ENCODE measurements at places on chromosomes 7 and 10.

- no peak for DNase-seq
Observed at GRCh38 chr7:159118623-159119022, 26.0 kb downstream of the VIPR2 start.

DNA sequence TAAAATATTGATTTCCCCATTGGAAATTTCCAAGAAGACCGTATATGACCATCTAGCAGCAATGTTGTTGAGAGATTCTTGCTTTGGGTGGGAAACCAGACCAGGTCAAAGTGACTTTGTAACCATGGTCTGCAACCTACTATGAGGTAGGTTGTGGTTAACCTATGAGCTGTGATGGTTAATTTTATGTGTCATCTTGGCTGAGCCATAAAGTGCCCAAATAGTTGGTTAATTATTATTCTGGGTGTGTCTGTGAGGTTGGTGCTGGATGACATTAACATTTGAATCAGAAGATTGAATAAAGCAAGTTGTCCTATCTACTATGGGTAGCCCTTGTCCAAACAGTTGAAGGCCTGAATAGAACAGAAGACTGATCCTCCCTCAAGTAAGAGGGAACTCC lies 18.3 kb upstream of the RALA start:
- DNase-seq = no peak

DNA sequence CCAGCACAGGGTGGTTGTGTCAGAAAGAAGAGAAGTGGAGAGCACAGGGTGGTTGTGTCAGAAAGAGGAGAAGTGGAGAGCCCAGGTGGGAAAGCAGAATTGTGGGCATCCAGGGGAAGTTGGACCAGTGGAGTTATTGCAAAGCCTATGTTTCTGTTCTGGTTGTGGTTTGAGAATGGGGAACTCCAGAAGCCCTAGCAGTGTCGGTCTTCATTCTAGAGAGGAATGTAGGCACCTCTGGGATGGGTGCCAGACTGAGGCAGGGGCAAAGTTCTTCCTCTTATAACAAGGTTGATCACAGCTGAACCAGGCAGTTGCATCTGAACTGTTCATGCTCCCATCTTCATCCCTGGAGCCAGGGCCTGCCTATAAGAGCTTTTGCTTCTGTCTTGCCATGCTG lies 954 bp downstream of the FSCN3 start:
- peak; percentile 42 for DNase-seq

- no peak for DNase-seq
Observed at GRCh38 chr10:78952686-78953085, 116.1 kb upstream of the ZMIZ1 start.

- no peak for DNase-seq
Observed at GRCh38 chr7:149868623-149869290, 5.0 kb upstream of the ATP6V0E2 start.

GRCh38 chr7:98133181-98133580 lies 26.5 kb downstream of the LMTK2 start:
- peak; percentile 81 for DNase-seq

- DNase-seq = no peak
Observed at GRCh38 chr10:23079700-23080099, 15.7 kb upstream of the MSRB2 start.

DNA sequence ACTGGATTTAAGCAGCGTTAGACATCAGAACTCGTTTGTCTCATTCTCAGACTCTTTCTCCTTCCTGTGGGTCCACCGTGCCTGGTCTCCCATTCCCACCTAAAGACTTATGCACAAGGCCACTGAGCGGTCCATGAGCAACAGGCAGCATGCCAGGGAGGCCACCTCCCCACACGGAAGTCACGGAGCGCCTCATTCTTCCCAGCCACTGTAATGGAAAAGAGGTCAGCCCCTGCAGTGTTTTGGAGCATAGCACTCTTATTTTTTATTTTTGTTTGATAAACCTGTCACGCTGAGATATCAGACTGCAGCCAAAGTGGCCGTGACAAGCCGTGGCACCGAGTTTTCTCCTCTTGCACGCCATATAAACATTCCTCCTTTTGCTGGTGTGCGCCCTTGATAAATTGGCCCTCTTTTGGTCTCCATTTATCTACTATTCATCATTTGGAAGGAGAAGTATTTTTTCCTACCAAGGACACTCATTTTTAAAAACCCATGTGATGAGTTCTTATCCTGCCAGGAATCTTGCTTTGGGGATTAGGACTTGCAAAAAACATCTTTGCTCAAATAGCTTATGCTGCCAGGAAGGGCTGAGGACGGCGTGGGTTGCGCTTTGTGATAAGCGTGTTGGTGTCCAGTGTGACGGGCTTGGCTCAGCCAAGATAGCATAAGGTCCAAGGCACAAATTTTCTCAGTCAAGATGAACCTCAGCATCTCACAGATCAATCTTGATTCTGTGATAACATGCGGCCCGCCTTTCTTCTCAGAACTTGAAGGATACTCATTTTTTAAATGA lies 206.0 kb downstream of the CCDC3 start:
- no peak for DNase-seq

DNA sequence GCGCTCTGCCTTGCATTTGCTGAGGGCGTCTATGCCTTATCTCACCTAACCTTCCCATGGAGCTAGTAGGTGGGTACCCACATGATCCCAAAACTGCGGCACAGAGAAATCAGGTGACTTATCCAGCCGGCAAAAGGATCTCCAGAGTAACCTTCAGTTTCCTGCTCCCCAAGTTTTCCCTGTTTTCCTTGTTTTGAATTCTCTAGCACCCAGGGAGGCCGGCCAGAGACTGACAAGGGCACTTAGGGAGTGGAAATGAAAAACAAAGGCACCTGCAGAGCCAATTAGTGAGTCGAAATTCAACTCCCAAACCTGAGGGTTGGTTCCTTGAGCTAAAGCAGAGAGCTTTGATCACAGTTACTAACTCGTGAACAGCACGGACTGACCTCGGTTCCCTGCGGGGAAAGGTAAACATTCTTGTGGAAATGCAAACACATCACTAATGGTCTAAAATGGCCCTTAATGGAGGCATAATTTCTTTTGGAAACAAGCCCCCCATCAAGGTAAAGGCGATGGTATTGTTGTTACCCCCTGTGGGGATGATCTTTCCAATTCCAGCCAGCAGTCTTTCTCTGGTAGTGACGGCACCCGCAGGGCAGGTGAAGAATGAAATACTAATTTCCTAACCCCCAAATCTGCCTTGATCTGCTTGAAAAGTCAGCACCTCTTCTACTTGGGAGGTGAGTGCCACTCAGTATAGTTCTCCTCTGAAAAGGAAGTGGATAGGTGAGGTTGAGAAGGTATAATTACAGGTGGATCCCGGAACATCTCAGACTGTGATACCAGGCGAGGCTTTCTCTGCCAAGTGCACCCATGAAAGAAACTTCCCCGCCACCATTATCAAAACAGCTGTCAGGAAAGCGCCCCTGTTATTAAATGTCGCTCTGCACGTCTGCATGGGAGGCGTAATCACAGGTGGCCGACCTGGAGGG lies 365.6 kb upstream of the AUTS2 start:
- DNase-seq = no peak

GRCh38 chr7:70681469-70682350 lies 450.2 kb upstream of the GALNT17 start:
- no peak for DNase-seq

GRCh38 chr10:49187950-49188761 lies at the start of gene TMEM273:
Gene TMEM273 (minus strand): TSS chr10:49188391. CDS start chr10:49188336, 55 bp downstream.
- DNase-seq = peak; percentile 86
